Activated CD4-positive, CD25-positive, alpha-beta regulatory T cell treated with anti-CD3 and anti-CD28 coated beads, Interleukin-2, amount 50 U/mL, for 72 hours (primary cell): ENCODE measurements at places on chromosomes 1 and 21.

DNA sequence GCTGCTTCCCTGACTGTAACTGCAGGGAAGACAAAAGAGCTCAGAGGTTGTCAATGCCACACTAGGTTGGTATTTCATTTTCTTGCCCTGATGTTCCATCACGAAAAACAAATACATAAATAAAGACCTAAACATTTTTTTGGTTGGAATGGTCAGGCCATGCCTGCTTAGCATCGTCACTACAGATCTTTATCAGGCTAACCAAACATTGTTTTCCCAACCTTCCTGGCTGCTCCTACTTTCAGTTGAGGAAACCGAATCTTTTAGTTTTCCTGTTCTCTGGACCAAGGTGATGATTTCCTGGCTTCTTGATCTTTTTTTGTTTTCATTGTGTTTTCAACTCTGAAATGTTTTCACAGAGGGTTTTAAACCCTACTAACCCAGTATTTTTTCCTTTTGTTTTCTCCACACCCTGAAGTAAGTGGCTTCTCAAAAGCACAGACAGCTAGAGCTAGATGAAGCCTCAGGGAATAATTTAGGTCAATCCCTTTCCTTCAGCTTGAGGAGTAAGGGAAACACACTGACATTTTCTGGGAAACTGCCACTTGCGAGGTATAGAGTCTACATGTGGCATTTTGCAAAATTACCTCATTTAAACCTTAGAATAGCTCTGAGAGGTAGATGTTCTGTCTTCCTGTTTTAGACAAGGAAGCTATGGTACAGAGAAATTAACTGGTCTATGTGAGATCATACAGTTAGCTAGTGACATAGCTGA lies 67.2 kb upstream of the CNN3 start:
- no peak for DNase-seq

- no peak for DNase-seq
These were observed 38.8 kb downstream of the DTL start for GRCh38 chr1:212074313-212074712.

DNA sequence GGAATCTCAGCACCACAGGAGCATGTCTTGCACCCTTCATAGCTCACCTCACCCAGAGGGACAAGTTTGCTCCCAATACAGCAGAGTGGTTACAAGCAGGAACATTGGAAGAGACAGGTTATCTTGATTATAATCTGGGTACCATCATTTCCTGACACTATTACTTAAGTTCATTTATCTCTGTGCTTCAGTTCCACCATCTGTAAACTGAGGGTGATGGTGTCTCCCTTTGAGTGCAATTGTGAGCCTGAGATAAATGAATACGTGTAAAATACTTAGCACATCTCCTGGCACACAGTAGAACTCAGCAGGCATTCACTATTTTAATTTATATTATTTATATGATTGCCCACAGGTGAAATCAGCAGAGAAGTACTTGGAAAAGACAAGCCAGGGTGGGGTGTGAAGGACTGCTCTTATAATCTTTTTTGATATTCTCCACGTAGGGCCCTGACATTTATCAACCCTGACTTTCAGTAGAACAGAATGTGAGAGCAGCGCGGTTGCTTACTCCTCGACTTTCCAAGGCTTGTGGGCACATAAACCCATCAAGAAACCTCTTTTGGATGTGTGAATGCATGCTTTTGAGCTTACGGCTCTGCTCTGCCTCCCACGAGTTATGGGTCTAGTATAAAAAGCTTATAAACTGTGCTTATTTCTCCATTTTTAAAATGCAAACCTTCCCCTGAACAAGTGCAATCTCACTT lies 34.9 kb downstream of the DUSP10 start:
- DNase-seq, result no peak

DNA sequence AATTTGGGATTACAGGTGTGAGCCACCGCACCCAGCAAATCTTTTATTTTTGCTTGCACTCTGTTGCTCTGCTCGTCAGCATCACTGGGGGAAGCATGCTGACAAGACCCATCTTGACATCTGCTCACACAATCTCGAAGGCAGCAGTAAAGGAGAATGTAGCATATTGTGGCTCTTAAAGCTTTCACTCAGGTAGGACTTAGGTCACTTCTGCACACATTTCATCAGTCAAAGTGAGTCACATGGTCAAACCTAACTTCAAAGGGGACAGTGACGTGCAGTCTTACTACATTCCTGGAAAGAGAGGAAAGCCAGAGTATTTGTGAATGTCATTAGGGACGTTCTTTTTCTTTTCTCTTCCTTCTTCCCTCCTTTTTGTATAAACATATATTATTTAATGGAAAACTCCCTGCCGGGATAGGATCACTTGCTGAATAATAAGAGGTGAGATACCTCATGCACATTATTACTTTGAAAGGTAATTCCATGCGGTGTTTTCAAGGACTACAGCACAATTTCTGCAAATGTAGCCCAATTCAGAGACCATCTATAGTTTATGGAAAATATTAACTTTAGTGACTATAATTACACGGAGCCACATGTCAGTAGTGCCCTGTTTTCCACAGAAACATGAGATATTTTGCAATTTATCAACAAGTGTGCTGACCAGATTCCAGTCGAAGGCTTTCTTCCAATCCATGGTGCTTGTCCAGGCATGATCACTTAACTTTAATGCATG lies 19.3 kb upstream of the ACBD6 start:
- no peak for DNase-seq

DNA sequence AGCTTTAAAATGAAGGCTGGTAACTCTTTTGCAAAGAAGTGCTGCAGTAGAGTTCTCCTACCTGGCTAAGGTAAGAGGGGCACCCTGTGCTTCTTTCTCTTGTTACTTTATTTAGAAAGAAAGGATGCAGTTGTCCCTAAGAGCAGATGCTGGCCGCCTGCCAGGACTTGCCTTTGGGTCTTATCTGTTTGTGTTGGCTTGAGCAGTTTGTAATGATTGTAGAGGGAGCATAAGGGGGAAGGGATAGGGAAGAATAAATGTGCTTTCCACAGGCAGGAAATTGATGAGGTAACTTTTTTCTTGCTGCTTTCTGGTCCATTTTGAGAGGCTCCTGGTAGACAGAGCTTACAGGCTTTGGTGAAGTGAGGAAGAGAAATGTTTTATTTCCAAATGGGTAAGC lies 229.6 kb downstream of the HHAT start:
- DNase-seq, result no peak

DNA sequence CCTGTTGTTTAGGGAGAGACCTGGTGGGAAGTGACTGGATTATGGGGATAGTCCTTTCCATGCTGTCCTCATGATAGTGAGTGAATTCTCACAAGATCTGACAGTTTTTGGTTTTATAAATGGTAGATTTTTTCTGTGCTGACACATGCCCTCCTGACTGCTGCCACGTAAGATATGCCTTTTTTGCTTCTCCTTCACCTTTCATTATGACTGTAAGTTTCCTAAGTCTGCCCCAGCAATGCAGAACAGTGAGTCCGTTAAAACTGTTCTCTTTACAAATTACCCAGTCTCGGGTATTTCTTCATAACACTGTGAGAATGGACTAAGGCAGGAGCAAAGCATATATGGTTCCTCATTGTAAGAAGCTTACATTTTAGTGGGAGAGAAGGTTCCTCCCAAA lies 1727.2 kb downstream of the NCAM2 start:
- no peak for DNase-seq

GRCh38 chr1:210446479-210446878 lies 117.8 kb downstream of the HHAT start:
- DNase-seq, result peak; percentile 58

DNA sequence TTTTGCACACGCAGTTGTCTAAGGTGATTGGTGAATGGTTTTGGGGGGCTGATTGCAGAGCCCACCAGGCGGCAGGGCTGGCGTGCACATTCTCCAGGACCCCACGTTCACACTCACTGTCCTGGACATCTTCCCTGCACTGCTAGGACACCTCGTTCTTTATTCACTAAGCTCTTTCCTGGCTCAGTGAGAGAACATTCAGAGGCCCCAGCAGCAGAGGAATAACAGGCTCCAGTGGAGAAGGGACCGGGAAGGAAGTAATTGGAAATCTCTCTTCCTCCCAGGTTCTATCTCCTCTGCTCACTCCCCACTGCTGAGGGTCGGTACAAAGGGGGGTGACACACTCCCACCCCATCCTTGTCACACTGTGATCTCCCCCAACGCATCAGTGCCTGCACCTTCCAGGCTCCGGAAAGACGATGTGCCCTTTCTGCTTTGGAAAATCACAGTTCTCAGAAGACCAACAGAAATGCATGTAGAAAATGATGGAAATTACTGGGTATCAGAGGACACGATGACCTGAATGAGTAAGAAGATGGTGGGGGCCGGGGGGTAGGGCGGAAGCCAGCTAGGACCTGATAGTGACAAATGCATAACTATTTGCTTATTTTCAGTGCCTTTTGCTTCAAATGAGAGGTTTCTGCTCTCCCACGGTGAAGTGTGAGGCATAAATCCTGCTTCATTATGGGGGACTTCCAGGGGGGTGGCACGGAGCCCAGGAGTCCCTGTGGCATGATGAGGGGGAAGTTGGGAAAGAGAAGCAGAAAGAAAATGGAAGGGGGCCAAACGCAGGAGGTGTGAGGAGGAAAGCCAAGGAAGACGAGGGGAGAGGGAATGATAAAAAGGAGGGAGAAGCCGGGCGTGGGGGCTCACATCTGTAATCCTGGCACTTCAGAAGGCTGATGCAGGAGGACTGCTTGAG lies 25.2 kb upstream of the KIF26B start:
- no peak for DNase-seq

GRCh38 chr1:176754676-176755075 lies 291.7 kb downstream of the PAPPA2 start:
- no peak for DNase-seq

- no peak for DNase-seq
These were observed 180.8 kb downstream of the ASTN1 start for GRCh38 chr1:176983731-176984130.

DNA sequence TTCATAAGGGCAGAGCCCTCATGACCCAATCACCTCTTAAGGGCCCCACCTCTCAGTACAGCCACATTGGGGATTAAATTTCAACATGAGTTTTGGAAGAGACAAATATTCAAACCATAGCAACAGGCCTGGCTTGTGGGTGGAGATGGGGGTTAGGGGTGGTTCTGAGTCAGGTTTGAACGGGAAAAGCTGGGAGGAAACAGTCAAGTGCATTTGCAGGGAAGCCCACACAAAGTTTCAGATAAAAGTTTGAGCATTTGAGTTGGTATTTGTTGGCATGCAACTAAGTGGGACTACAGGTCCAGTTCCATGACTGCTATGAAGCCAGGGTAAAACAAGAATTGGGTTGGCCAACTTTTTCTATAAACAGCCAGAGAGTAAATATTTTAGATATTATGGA lies 21.0 kb upstream of the PADI2 start:
- no peak for DNase-seq

GRCh38 chr1:222867316-222867715 lies 52.5 kb downstream of the DISP1 start:
- DNase-seq, result no peak

- no peak for DNase-seq
These were observed 53.2 kb upstream of the MRPS6 start for GRCh38 chr21:34020005-34020847.

DNA sequence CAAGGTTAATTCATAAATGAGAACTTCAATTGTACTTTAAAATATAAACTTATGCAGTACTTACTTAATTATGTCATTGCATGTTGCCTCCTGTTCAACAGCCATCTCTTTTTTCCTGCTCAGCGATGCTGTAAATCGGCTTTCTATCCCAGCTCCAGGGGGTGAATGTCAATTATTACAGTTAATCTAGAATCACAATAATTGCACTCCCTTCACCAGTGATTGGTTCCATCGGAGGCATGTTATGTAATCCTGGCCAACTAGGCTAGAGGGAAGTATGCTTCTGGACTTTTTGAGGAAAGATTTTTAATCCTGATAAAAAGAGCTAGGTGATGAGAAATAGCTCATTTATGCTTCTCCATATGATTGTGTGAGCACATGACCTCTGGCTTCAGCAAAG lies 53.8 kb upstream of the SGIP1 start:
- no peak for DNase-seq

DNA sequence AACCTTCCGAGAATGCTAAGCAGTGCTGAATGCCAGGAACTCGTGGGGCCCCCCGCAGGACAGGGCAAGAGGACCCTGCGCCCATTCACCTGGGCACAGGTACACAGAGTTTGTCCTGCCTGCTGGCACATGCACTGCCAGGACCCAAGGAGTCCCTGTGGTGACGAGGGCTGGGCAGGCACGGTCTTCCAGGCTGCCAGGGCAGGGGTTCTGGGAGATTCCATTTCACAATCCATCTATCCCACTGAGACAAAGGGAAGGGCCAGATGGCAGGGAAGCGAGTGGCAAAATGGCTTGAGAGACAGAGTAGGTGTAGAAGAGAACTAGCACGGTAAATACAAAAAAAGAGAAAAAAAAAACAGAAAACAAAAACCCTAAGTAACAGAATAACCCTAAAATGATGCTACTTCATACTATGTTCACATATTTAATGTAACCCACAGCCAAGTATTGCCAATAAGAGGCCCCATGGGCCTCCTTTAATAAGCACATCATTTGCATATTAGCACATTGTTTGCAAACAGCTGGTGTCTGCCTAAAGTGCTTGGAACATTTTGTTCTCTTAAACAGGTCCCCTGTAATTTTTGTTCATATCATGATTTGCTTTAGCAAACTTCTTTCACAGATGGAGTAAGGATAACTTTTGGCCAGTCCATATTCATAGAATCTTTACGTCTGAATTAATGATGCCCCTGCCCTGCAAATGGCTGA lies 83.8 kb downstream of the STUM start:
- DNase-seq, result peak; percentile 25

DNA sequence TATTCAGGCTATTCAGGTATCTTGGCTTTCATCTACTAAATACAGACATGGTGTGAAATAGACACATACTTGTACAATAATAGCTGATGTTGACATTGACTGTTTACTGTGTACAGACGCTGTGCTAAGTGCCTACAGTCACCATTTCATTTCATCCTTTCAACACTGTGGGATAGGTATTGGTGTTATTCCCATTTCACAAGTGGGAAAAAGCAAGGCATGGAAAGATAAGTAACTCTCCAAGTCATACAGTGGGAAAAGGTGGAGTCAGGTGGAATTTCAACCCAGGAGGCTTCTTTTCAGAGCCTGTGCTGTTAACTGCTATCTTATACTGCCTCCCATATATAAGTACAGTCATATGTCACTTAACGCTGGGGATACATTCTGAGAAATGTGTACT lies 49.6 kb upstream of the ATP1A1 start:
- DNase-seq, result no peak

- no peak for DNase-seq
These were observed 150.3 kb upstream of the VANGL1 start for GRCh38 chr1:115491298-115492018.

GRCh38 chr1:63721531-63722189 lies 52.2 kb upstream of the ROR1 start:
- no peak for DNase-seq

GRCh38 chr1:36142121-36142520 lies 7.2 kb downstream of the TRAPPC3 start:
- no peak for DNase-seq
